Motor neuron (in vitro differentiated cells): ENCODE measurements at places on chromosomes 4 and X. TPM values are rescaled to one million over a fixed set of nuclear protein-coding genes. Genes with fewer than 3 reads are reported as not detected.

DNA sequence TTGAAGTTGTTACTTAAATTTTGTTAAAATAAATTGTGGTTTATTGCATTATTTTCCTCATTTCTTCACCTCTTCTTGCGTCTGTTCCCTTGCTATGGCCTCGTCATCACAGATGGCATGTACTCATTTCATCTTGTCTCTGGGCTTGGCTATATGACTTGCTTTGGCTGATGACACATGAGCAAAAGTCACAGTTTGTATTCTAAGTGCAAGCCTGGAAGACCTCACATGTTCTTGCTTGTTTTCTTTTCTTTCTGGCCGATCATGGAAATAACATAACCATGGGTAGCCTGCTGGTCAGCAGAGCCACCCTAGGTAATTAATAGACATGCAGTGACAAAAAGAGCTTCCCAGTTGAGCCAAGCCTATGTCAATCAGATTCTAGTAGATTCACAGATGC, 527.9 kb downstream of the SPRY1 start:
- ATAC-seq = no peak

- ATAC-seq = peak; percentile 64
Observed at GRCh38 chr4:113958766-113959538, 20.5 kb downstream of the ARSJ start.

GRCh38 chr4:168999809-169000208, 10.2 kb downstream of the CBR4 start:
- ATAC-seq = no peak

Gene PAGE2
- total RNA-seq = 3.5 and 4.3 TPM in 2 replicates

Gene SH3D19
- 28.9 and 31.6 TPM in 2 replicates for total RNA-seq

DNA sequence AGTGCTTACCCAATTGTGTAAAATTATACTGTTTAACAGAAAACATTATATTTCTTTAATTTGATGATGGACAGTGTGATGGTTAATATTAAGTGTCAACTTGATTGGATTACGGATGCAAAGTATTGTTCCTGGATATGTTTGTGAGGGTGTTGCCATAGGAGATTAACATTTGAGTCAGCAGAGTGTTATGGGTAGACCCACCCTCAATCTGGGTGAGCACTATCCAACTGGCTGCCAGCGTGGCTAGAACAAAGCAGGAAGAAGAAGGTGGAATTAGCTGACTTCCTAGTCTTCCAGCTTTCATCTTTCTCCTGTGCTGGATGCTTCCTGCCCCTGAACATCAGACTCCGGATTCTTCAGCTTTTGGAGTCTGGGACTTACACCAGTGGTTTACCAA, 42.1 kb downstream of the HS6ST2 start:
- no peak for ATAC-seq

- ATAC-seq = no peak
Observed at GRCh38 chr4:14602206-14602605, 400.1 kb upstream of the CPEB2 start.

GRCh38 chr4:23425570-23425969, 464.3 kb downstream of the PPARGC1A start:
- no peak for ATAC-seq

GRCh38 chr4:57037982-57038604, 59.4 kb downstream of the POLR2B start:
- peak; percentile 93 for ATAC-seq

GRCh38 chr4:169225058-169225751, 45.6 kb downstream of the SH3RF1 start:
- no peak for ATAC-seq

Gene MAGEA4
- total RNA-seq = 0.15 TPM in 1 of 2 replicates, not detected in the other

Gene DCHS2
- total RNA-seq = 0.31 and 0.34 TPM in 2 replicates

Gene TBX22
- not detected in 2 replicates for total RNA-seq

DNA sequence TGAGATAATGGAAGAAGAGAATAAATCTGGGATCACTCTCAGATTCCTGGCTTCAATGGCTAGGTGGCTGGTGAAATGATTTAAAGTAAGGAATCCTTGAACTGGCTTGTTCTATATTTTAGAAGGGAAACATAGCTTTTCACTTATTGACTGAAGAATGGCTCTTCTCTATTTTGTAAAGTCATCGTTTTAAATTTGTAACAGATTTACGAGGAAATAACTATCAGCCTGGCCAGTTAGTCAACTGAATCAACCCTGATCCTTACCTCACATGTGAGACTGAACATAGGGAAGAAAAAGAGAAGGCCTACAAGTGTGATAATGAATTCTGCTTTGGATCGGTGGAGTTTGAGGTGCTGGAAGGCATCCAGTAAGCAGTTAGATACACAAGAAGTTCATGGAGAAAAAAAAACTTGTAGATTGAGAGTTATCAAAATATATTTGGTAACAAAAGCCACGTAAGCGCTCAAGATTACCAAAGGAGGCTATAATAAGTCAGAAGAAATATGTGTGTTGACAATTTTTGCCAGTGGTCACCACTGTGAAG, 12.0 kb downstream of the AREG start:
- ATAC-seq = no peak

Gene RBMXL3
- total RNA-seq = 3.6 and 6.6 TPM in 2 replicates

DNA sequence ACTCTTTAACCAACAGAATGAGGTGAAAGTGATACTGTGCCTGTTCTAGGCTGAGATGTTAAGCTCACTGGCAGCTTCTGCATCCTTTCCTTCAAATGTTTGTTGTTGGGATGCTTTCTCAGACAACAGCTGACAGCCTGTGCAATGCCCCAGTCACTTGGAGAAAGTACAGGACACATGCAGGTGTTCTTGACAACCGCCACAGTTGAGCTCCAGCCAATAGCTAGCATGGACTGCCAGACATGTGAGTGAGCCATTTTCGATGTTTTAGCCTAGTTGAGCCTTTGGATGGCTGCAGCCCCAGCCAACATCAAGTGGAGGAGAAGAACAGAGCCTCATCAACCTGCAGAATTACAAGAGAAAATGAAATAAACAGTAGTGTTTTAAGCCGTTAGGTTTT, 94.1 kb upstream of the PPP3CA start:
- ATAC-seq = no peak

GRCh38 chrX:103687696-103688201, 1.2 kb upstream of the MORF4L2 start:
- peak; percentile 8 for ATAC-seq

- no peak for ATAC-seq
Observed at GRCh38 chr4:101871962-101872676, 81.6 kb downstream of the BANK1 start.

DNA sequence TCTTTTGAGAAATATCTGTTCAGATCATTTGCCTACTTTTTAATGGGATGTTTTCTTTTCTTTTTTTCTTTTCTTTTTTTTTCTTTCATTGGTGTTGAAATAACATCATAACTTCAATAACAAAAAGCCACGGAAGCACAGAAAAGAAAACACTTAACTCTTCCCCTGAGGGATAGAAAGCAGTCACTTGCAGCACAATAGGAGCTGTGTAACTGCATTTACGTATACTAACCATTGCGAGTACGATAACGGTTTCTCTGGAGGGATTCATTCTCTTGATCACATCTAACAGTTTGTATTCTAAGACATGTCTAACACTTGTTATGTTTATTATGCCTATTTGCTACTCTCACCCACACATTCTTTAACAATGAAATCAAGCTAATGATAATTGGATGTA, 27.3 kb downstream of the C4orf46 start:
- ATAC-seq = no peak

DNA sequence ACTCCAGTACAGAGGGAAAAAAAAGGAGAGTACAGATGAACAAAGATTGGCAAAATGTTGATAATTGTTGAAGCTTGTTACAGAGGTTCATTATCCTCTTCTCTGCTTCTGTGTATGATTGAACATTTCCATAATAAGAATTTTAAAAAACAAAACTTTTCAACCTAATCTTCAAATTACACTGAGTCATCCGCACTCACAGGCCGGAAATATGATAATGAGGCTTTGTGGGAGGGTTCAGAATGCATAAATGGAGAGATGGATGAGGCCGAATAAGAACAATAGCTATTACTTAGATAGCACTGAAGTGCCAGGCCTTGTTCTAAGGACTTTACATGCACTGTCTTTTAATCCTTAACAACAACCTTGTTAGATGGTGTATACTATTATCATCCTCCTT, 4.6 kb upstream of the ERCC6L start:
- no peak for ATAC-seq

GRCh38 chrX:136941396-136942337, 61.1 kb upstream of the RBMX start:
- ATAC-seq = no peak

- no peak for ATAC-seq
Observed at GRCh38 chrX:69024161-69024736, 141.0 kb downstream of the PJA1 start.

GRCh38 chrX:130628516-130628915, 226.7 kb downstream of the RBMX2 start:
- ATAC-seq = no peak

Gene ACSL4
- total RNA-seq = 54.2 and 63.5 TPM in 2 replicates

Gene SPP1
- total RNA-seq = 26.9 and 28.7 TPM in 2 replicates
